ENCODE measurements at places on chromosomes 2 and 18.

- DNase-seq = no peak
Measured at GRCh38 chr2:215942194-215942593, 71.2 kb downstream of the MREG start.

DNA sequence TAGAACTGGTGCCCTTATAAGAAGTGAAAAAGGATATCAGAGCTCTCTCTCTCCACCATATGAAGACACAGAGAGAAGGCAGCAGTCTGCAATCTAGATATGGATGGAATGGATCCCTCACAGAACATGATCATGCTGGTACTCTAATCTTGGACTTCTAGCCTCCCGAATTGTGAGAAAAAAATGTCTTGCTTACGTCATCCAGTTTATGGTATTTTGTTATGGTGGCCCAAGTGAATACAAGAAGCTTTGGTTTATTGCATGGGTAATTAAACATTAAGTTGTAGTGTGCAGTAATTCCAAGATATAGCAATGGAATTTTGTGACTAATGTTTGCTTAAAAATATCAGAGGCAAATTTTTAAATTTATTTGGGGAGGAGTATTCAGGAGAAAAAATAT, 1667.4 kb upstream of the SLC39A10 start:
- DNase-seq = no peak

DNA sequence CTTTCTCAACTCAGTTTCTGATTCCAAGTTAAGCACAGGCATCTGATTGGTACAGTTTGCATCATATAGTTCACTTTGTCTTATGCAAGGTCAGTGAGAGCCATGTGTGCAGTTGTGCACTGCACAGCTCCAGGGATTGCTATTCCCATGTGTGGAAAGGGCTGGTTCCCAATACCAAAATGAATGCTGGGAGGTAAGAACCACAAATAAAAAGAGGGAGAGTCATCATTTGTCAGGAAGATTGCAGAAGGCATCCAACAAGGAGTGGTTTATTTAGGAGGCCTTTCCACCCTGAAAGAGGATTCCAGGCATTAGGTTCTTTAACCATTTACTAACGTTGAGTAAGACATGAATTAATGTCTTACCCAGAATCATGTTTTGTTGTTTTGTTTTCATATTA, 141.2 kb upstream of the ST6GAL2 start:
- DNase-seq = no peak

GRCh38 chr2:239252801-239253200, 148.0 kb downstream of the HDAC4 start:
- DNase-seq = no peak

DNA sequence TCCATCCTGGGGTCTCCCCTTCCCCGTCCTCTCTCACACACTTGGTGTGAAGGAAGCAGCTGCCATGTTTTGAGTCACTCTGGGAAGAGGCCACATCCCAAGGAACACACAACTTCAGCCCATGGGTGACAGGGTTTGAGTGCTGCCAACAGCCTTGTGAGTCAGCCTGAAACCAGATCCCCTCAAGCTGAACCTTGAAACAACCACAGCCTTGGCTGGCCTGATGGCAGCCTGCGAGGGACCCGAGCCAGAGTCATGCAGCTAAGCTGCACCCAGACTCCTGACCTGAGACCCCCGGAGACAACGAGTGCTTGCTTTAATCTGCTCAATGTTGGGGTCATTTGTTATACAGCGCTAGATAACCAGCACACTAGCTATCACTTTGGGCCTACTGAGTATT, 19.3 kb upstream of the MC2R start:
- no peak for DNase-seq

DNA sequence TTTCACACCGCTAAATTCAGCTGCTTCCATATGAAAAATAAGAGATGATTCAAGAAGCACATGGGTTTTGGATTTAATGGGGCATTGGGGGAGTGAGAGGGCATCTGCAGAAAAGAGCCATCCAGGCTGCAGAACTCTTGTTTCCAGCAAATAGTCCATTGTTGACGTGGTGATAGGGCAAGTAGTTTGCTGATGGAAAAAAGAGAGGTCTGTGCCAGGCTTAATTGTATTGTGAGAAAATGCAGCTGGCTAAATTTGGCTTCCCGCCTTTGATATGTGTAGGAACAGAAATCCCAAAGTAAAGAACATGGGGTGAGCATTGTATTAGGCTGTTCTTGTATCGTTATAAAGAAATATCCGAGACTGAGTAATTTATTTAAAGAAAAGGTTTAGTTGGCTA, 199.5 kb downstream of the SETBP1 start:
- no peak for DNase-seq

DNA sequence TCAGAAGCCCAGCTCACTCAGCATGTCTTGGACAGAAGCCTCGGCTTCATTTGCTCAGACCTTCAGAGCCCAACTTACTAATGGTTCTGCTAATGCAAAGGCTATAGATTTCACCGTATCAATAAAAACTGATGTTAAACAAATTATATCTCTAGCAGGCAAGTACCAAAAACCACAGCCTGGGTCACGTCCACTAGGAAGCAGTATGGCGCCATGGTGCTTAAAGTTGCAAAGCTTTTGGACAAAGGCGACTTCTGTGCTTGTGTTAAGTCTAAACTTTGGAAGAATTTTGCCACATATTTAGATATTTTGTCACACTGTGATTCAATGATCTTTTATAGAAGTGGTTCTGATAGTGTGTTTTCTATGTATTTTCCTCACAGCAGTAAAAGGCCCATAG, 276.8 kb upstream of the PARD3B start:
- no peak for DNase-seq

DNA sequence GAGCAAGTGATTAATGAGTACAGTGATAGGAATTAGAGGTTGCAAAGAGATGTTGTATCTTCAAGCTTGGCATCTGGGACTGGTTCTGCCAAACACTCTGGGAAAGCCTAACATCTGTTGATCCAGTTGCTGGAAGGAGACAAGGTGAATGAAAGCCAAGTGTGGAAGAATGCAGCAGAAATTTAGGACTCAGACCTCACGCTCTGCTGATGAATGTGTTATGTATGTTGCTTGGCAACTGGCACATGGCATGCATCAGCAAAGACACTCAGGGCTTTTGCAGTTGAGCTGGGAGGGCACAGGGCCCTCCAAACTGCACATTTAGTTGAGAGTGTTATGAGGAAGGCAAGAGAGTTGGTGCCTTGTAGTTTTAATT, 105.5 kb downstream of the COLEC12 start:
- DNase-seq = no peak

Measured in SK-MEL-5 (cell line).